ENCODE measurements at places on chromosomes 4 and X.

DNA sequence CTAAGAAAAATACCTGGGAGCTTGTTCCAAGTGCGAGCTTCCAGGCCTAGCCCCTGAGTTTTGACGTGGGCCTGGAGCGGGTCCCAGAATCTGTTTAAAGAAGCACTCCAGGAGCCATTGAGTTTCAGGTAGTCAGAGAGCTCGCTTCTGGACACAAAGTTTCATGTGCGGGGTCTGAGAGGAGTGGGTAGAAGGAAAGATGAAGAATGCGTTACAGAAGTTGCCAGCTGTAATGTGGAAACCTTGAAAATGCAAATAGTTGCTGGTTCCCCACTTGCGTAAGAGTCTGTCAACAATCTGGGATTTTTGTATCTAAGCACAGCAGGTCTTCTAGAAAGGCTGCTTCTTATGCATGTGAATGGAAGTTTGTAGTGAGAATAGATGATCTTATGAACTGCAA is 77.5 kb upstream of the CLCN4 start:
- DNase-seq: no peak

DNA sequence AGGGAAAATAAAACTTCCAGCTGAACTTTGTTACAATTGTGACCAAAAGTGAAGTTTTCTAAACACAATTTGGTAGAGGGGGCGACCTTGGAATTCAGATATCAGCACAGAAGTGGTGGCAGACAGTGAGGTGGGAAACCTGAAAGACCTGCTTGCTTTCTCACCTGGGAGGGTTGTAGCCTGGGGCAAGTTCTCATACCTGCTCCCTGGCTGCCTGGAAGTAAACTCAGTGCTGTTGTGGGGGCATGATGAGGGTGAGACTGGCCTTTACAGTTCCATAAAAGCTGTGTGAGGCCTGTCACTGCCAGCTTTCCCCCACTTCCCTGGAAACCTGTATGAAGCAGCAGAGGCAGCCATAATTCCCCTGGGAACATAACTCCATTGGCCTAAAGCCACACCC is 1180.2 kb downstream of the FAM133A start:
- no peak for DNase-seq

DNA sequence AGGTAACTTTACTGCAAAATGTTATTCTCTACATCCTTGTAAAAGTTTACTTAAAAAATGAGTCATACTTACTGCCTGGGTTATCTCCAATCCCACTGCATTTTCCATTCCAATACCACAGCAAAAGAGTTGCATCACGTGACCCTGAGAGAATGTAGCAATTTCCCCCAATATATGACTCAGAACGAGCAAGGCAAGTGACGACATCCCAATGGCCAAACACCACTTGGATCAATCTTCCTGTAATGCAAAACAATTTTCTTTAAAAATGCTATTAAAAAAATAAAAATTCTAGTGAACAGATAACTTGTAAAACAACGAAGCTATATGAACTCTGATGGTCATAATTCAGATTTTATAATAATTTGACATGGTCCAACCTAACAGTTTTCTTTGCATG is 224.3 kb downstream of the DCLK2 start:
- no peak for DNase-seq

- no peak for DNase-seq
Measured at GRCh38 chrX:154734061-154734781, 16.7 kb downstream of the GAB3 start.

- no peak for DNase-seq
Measured at GRCh38 chrX:92247076-92247475, 467.9 kb downstream of the PCDH11X start.

DNA sequence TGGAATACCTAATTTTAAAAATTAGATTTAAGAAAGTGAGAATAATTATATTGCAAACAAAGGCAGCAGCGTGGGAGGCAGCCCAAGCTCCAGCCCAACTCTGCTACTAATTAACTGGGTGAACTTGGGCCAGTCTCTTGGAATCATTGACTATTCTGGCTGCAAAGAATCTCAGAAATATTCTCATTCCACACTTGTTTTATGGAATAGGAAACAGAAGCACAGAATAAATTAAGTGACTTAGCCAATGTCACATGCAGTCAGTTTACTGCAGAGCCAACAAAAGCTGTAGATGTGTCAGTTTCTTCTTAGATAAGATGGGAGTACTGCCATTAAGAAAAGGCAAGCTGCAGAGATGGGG is 132.6 kb upstream of the FAM9B start:
- no peak for DNase-seq

DNA sequence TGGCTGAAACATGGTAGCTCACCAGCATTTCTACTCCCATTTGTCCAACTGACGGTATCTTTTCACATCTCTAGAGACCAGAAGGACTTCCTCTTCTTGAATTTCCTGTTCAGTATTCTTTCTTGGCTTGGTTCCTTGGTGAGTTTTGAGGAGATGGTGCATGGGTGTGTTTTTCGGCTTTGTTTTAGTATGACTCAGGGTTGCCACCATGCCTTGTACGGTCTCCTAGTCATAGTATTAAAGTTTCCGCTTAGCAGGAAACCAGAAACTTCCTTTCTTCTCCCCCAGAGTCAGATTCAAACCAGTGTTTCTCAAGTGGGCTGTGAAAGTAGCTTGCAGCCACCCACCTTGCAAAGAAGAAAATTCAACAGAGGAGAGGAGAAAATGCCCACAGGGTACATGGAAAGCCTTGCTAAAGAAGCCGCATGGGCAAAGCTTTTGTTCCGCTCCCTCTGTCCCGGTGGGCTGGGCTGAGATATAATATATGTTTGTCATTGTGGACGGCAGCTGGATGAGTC is 5.7 kb downstream of the CD99 start:
- peak; percentile 44 for DNase-seq

DNA sequence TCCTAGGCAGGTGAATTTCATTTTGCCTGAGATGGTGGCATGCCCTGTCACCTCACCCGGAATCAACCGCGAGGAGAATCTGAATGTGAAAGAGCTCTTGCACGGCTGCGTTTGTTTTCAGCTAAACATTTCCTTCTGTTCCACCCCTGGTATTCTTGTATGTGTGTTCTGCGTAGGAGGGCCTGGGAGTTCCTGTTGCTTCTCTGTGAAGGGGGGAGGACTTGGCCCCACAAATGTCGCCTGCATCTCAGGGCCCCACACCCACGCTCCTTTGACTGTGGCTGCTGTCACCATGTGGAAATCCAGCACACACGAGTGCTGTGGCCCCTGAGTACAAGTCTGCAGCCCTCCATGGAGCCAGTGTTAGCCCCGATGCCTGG is 45.8 kb upstream of the CLCN4 start:
- DNase-seq: peak; percentile 44

DNA sequence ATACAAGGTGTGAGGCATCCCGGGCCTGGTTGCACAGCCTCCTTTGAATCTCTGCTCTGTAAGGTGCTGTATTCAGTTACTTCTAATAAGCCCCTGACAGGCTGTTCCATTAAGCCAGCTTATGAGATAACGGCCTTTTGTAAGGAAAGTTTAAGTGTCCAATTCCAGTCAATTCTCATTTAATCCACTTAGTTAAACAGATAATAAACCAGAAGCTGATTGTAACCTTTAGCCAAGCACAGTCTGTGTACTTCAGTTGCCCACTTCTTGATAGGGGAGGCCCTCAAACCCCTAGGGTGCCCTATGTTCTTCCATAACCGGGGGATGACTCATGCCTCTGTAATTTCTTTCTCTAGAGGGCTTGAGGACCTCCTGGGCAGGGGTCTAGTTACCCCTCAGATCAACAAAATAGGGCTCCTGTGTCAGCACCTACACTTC is 63.4 kb downstream of the RASL11B start:
- no peak for DNase-seq

GRCh38 chr4:40832175-40832574 is 82.4 kb downstream of the NSUN7 start:
- no peak for DNase-seq

GRCh38 chr4:18203966-18204365 is 182.4 kb upstream of the LCORL start:
- DNase-seq: no peak

- DNase-seq: no peak
Measured at GRCh38 chr4:105112274-105112673, 34.4 kb upstream of the TET2 start.

DNA sequence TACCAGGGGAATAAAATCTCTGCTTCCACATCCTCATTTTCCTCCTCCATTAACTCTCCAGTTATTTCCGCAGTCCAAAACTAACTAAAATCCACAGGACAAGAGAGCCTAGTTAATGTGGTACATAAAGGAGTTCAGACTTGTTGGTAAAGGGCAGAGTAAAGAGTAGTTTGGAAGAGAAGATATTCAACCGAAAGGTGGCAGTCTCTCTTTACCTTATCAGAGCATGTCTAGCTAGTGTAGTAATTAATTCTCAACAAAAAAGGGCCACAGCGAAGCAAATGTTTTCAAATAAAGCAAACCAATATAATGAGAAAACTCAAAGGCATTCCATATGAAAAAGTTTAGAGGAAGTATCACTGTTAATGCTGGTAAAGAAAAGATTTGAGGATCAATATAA is 286.5 kb downstream of the GLUD2 start:
- DNase-seq: no peak

DNA sequence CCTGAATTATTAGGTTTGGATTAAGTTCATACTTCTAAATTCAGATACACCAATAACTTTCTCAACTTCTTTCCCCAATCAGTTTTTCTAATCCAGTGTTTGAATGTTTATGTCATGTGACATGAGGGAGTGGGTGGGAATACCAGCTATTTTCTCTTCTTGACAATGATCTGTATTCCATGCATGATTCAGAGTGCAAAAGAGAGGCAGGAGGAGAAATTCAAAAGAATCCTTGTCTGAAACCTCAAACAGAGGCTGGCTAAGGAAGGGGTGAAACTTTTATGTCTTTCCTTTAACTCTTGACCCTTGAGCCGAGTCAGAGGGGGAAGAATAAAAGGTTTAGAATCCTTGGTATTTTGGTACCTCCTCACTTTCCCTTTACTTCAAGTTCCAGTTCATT is 544.7 kb downstream of the SPRY1 start:
- no peak for DNase-seq

- DNase-seq: no peak
Measured at GRCh38 chr4:141686879-141687278, 50.5 kb downstream of the IL15 start.

GRCh38 chr4:127783026-127783769 is 1.1 kb downstream of the HSPA4L start:
- DNase-seq: peak; percentile 13

DNA sequence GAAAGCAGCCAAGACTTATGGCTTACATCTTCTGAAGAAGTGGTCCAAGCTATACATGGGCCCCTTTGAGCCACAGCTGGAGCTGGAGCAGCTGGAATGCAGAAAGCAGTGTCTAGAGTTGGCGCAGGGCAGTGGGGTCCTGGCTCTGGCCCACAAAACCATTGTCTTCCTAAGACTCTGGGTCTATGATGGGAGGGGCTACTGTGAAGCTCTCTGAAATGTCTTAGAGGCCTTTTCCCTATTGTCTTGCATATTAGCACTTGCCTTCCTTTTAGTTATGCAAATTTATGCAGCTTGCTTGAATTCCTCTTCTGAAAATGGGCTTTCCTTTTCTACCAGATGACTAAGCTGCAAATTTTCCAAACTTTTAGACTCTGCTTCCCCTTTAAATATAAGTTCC is 15.3 kb downstream of the NPY1R start:
- DNase-seq: no peak

GRCh38 chr4:134160211-134160610 is 41.4 kb downstream of the PABPC4L start:
- DNase-seq: no peak

DNA sequence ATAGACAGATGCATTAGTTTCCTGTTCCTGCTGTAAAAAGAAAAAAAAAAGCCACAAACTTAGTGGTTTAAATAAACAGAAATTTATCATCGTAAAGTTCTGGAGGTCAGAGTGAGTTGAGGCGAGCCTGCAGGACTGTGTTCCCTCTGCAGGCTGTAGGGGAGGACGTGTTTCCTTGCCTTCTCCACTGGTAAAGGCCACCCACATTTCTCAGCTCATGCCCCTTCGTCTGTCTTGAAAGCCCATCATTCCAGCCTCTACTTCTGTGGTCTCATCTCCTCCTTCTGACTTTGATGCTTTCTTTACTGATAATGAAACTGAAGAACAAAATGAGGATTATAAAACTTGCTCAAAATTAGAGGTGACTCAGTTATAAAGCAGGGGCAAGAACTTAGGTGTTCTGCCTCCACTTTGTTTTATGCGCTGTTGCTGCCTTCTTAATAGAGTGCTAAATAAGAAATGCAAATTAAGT is 143.0 kb downstream of the STIM2 start:
- DNase-seq: no peak

DNA sequence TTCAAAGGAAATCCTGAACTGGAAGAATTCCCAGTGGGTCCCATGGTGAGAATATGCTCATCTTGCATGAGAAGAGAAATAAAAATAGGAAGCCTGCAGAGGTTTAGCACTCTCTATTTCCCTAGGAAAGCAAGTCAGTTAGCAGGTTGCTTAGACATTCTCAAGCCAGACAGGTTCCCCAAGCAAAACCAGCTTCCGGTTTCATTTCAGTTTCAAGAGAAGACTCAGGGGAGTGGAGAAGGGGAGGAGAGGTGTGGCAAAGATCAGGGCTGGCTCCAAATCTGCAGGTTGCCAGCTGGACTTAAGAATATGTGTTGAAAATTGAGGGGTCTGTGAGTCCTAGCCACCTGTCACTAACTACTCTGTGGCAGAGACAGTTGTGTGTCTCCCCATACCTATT is 107.5 kb downstream of the CLNK start:
- peak; percentile 18 for DNase-seq

GRCh38 chr4:176308441-176308840 is 11.3 kb upstream of the SPCS3 start:
- DNase-seq: no peak

GRCh38 chr4:13537832-13538177 is 6.5 kb downstream of the NKX3-2 start:
- DNase-seq: no peak

GRCh38 chr4:91961504-91961903 is 342.3 kb upstream of the GRID2 start:
- no peak for DNase-seq

GRCh38 chr4:38415682-38416081 is 248.3 kb upstream of the KLF3 start:
- DNase-seq: no peak

DNA sequence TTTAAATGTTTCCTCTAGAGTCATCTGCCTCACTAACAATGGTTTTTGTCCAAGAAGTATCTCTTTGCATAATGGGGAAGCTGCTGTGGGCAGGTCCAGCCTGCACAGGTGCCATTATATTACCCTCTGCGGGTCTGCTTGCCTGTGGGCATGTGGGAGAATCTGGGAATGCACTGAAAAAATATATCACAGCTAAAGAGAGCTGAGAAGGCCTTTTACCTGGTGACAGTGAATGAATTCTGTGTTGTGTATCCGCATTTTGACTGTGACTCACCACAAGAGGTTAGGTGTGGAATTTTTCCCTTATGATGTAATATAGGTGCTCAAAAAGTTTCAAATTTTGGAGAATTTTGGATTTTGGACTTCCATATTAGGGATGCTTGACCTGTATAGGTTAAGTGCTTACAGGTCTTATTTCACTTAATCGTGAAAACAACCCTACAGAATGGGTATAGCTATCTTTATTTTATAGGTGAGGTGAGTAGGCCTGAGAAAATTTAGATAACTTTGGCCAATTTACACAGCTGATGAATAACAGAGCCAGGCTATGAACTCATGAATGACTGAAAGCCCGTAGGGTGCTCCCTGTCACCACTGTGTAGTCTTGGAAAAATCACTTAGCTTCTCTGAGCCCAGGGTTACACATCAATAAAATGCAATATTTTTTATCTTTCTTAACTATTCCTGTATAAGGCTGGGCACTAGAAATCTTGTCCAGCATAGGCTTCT is 198.0 kb upstream of the EPHA5 start:
- no peak for DNase-seq

Data from germinal center (tissue), 1 donor.